ENCODE measurements at places on chromosomes 4 and X.

DNA sequence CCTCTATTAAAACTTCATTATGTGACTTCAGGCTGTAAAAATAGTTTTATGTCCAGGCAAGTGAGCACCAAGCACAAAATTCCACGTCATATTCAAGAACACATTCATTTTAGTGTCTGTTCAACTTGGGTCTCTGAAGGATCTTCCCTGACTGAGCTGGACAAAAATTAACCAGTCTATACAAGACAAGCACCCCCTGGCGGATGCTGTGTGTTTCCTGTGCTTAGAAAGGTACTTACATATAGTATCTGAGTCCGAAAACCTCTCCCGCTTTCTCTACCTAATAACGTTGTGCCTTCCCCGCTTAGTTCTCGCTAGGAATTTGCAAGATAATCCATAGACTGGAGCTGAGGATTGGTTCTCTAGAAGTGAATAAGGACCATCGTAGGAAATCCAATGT is 2214.5 kb upstream of the TENM3 start:
- DNase-seq: no peak

DNA sequence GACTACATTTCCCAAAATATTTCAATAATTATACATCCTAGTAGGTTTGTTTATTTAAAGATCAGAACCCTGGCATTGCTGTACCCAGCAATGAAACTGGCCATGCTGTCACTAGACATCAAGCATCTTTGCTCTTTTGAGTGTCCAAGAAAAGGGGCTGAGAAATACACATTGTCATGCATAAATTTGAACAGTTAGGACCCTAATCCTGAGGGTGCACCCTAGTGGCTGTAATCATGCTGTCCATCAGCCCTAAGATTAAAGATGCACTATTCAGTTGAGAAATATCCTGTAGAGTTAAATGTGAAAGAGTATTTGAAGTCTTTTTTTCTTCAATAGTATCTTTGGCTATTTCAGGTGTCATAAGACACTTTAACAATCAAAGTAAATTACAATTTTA is 108.8 kb downstream of the NFKB1 start:
- no peak for DNase-seq

- DNase-seq: no peak
Observed at GRCh38 chr4:183960046-183960420, 54.9 kb downstream of the STOX2 start.

DNA sequence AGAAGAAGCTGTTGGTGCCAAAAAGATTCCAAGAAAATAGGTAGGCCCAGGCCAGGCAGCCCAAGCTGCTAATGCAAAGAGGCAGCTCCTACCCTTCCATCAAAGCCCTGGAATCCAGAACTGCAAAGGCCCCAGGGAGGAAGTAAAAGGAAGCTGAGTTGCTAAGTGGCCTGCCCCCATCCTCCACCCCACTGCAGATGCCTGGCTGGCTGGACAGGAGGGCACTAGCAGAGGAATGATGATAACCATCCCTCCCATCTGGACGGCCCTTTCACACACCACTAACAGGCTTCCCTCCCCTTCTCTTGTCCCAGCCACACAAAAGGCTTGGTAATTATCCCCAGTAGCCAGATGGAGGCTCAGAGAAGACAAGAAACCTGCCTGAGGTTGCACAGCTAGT is 32.4 kb upstream of the PJA1 start:
- DNase-seq: no peak

DNA sequence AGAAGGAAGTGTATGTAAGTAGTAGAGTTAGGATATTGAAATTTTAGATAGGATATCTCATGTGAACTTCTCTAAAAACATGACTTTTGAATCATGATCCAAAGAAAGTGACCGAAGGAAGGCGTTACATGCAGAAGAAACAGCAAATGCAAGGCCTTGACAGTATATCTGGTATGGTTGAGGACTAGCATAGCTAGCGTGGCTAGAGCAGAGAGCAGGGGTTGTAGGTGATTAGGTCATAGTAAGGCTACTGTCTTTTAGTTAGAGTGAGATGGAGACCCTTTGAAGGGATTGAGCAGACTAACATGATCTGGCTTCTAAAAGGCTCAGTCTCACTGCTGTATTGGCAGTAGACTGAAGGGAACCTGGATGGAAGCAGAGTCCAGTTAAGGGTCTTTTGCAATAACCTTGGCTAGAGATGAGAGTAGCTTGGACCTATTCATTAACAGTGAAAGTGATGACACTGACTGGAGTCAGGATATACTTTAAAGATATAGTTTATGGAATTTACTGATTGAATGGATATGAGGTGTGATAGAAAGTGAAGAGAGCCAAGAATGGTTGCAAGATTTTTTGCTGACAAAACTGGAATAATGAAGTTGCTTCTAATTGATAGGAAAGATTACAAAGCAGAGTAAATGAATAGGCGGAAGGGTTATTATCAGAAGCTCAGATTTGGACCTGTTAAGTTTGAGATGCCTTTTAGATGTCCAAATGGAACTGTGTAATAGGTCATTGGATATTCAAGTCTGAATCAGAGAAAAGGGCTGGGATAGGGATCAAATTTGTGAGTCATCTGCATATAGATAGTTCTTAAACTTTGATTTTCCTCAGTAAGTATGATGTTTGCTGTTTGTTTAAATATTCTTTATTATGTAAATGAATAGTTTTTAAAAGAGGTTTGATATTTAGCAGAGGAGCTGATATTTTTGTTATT is 59.8 kb downstream of the MRPL1 start:
- no peak for DNase-seq

GRCh38 chr4:152356428-152357034 is 179.4 kb downstream of the FBXW7 start:
- DNase-seq: no peak
